ENCODE measurements at places on chromosomes 7 and 10.
A peak's percentile ranks its signal among the peaks of the same experiment; 100 is the strongest.

DNA sequence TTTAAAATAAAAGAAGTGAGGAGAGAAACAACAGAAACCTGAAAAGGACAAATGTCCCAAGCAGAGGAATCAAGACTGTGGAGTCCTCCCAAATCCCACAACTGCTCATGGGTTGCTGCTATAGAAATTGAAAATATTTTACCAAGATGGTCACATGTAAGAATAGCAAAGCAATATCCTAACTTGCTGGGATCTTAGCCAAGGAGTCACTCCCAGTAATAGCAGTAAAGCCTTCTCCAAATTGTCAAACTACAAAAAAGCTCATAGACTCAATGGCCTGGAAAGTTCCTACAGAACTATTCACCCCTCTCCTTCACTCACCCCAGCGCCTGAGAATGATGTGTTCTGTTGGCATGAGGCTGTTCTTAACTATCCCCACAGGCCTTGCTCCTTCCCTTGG, 186.5 kb downstream of the ELMO1 start:
- DNase-seq = no peak

DNA sequence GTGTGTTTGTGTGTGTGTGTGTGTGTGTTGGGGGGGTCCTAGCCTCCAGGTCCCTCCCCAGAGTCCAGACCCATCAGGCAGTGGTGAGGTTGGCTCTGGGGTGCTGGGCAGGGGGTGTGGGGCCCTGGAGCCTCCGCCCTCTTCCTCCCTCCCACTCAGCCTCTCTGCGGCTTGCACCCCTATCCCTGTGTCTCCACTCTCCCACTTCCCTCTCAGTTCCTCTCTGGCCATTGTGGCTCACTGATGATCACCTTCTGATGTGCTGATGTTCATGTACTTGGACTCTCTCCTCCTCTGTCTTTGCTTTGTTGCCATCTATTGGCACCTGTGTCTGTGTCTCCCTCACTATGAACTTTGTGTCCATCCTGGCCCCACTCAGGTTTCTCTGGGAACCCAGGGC, 298.7 kb downstream of the ZEB1 start:
- no peak for DNase-seq

DNA sequence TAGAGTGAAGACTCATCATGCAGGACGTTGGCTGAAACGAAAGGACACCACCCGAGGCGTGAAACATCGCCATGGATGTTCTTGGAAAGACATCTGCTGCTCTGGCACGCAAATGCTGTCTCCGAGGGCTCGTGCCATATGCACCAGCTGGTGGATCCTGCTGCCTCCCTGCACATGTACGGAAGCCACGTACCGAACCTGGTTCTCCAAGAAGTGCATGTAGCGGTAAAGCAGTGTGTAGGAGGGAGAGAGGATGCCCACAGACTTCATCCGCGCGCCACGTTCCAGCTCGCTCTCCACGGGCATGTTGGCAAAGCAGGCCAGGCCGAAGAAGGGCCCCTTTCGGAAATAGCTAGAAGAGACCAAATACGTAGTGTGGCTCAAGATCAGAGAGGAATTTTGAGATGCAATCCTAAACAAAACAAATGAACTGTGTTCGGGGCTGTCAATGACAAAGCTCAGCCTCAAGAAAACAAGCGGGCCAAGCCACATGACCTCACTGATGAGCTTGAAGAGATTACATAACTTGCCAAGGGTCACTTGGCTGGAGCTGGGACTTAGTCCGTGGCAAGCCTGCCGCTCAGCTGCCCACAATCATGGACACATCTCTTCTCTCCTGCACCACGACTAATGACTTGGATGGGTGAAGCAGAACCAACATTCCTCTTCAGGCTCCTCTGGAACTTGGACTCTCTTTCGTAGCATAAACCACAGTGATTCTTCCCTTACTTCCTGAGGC, 16.5 kb downstream of the DENND11 start:
- DNase-seq = no peak

DNA sequence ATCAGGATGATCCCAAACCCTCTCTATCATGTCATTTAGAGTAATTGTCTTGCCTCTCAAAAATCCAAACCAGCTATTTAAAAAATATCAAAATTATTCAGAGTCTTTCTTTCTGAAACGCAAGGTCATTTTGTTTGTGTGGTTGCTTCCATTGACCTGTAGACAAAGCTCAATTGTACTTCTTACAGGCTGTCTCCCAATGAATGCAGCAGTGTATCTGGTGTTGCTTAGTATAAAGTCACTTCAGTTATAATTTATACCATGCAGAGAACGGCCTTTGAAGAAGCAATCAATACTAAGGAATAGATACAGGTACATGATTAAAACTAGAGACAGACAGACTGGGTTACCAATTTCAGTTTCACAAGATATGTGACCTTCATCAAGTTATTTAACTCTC, 80.9 kb downstream of the DOCK4 start:
- DNase-seq = no peak

DNA sequence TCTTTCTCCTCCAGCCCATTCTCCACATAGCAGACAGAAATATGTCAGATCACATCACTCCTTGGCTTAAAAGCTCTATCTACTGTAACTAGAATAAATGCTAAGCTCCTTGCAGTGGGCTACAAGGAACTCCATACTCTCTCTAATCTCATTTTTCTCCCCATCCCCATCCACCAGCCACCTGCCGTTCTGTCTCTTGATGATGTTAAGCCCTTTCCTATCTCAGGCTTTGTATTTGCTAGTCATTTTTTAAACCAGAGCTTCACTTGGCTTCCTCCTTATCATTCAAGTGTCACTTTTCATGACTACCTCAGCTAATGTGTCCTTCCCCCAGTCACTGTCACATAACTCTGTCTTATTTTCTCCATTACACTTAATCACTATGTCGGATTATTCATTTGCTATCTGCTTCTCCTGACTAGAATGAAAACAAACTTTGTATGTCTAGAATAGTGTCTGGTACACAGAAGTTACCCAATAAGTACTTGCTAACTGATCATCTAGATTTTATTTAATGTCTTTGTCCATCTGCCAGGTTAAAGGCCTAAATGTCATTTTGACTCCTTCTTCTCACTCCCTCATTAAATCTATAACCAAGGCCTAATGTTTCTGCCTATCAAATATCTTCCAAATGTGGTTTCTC, 87.2 kb upstream of the RPA3 start:
- no peak for DNase-seq

GRCh38 chr10:110203500-110204455, 3.6 kb upstream of the MXI1 start:
- DNase-seq = no peak

GRCh38 chr7:25009257-25009656, 29.3 kb upstream of the OSBPL3 start:
- DNase-seq = peak; percentile 91

DNA sequence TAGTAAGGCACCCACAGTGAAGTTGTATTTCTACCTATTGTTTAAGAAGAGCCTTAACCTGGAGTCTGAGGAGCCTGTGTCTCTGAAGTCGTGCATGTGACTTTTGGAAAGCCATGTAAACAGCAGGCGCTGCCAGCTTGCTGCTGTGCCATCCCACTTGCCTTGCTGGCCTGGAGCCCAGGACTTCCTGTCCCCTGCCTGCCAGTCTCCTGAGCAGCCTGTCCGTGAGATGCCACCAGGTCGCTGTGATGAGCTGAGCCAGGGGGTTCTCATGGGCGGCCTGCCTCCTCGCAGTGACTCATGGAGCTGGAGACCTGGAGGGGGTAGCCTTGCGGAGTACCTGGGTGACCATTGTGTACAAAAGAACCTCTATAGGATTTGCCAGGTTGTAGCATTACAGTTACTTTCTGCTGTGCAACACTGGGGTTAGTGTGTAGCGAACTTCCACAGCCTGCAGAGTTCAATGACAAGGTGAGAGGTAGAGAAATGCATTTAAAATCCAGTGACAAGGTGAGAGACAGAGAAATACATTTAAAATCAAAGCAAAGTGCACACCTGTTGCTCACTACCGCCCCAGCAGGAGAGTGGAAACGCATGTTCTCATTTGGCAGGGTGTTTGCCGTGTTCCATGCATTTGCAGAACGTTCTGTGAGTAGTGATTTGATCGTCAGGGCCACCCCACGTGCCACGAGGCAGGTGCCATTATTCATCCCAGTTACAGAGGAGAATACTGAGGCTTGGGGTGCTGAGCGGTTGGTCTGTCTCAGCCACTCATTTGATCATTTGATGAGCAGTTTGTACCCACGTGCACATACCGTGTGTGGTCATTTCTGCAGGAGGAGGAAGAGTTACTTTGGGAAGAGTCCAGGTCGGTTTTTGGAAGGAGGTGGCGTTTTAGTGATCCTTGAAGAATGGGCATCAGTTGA, 36.6 kb upstream of the BHLHA15 start:
- DNase-seq = no peak

GRCh38 chr10:77381750-77382149, 255.9 kb downstream of the KCNMA1 start:
- no peak for DNase-seq

- no peak for DNase-seq
Observed at GRCh38 chr7:31933481-31933880, 136.7 kb downstream of the PDE1C start.

DNA sequence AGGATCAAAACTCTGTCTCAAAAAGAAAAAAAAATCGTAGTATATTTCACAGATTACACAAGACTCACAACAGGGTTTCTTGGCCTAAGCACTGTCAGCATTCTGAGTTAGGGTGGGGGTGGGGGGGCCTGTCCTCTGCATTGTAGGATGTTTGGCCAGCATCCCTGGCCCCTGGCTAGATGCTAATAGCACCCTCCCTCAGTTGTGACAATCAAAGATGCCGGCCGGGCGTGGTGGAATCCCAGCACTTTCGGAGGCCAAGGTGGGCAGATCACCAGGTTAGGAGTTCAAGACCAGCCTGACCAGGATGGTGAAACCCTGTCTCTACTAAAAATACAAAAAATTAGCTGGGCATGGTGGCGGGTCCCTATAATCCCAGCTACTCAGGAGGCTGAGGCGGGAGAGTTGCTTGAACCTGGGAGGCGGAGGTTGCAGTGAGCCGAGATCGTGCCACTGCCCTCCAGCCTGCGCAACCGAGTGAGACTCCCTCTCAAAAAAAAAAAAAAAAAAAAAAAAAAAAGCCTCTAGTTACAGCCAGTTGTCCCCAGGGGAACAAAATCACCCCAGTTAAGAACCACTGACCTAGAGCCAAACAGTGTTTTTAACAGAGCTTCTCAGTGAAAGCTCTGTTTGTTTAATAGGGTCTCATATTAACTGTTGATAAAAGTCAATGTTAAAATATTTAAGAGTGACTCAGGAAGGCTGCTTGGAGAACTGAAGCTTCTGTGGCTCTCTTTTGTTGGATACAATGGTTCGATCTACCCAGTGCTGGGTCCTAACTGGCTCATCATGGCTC, 161.0 kb upstream of the FAM171A1 start:
- DNase-seq = no peak

GRCh38 chr7:24441314-24442027, 131.8 kb upstream of the PALS2 start:
- no peak for DNase-seq

- no peak for DNase-seq
Observed at GRCh38 chr7:1540776-1541271, 10.3 kb downstream of the MAFK start.

- DNase-seq = no peak
Observed at GRCh38 chr7:12054830-12055229, 156.3 kb upstream of the TMEM106B start.

DNA sequence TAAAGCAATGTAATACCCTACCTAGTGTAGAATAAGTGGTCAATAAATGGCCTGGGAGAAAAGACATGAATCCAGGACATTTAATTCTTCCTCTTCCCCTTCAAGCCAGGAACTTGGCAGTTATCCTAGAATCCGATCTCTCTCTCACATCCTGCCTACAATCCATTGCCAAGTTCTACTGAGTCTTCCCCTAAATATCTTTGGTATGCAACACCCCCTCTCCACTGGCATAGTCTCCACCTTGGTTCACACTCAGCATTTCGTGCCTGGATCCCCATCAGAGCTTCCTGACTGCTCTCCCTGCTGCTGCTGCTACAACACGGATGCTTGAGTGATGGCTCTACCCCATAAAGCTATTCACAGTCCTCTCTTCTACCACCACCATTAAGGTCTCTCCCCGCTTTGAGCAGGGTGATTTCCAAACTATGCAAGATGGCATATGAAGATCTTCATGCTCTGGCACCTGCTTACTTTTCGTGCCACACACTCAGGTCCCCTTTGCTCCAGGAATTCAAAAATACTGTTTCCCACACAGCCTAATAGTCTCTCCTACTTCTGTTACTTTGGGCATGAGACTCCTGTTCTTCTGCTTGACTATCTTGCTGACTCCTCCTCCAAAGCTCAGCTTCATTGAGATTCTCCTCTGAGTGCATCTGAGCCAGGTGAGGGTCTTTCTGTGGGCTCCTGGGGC, 4.8 kb downstream of the ANK3 start:
- no peak for DNase-seq

- no peak for DNase-seq
Observed at GRCh38 chr10:91924212-91925021, 847 bp downstream of the BTAF1 start.

- no peak for DNase-seq
Observed at GRCh38 chr10:112622786-112623185, 175.8 kb downstream of the VTI1A start.

DNA sequence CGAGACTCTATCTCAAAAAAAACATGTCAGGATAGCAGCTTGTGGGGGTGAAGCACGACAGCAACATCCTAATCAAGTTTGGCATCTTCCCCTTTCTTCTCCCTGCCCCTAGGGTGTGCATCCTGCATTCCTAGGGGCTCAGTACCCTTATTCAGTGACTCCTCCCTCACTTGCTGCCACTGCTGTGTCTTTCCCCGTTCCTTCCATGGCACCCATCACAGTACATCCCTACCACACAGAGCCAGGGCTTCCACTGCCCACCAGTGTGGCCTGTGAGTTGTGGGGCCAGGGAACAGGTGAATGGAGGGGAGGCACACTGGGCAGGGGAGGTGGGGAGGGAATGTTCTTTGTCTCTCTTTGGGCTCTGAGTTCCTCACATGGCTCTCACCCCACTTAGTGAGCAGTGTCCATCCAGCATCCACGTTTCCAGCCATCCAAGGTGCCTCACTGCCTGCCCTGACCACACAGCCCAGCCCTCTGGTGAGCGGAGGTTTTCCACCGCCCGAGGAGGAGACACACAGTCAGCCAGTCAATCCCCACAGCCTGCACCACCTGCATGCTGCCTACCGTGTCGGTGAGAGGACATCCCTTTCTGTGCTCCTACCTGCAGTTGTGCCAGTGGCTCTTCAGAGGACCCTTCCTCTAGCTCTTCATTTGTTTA, 11.4 kb downstream of the NDST2 start:
- DNase-seq = no peak

DNA sequence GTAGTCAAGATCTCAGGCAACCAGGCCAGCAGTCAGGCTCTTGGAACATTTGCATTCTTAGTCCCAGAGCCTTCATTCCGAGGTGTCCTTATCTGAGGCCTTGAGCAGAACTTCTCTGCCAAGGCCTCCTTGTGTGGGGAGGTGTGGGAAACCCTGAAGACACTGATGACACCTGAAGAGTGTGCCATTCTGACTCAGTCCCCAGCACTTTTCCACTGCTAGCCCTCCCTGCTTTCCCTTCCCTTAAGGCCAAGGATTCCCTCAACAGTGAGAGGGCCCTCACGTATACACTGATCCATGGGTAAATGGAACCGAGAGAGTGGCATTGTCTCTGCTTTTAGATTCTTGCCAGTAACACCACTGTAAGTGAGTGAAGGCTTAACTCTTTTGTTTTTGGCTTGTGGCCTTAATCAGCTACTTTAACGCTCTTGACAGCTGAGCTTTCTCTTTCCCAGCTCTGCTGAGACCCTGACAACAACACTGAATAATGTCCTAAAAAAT, 30.3 kb downstream of the TRDMT1 start:
- no peak for DNase-seq

GRCh38 chr7:44277391-44277790, 48.0 kb downstream of the CAMK2B start:
- no peak for DNase-seq
